Activated CD8-positive, alpha-beta T cell treated with anti-CD3 and anti-CD28 coated beads for 36 hours (primary cell): ENCODE measurements at places on chromosomes 2 and 18.
A peak's percentile ranks its signal among the peaks of the same experiment; 100 is the strongest.

GRCh38 chr2:43333656-43334144, 107.3 kb upstream of the ZFP36L2 start:
- DNase-seq, result no peak

DNA sequence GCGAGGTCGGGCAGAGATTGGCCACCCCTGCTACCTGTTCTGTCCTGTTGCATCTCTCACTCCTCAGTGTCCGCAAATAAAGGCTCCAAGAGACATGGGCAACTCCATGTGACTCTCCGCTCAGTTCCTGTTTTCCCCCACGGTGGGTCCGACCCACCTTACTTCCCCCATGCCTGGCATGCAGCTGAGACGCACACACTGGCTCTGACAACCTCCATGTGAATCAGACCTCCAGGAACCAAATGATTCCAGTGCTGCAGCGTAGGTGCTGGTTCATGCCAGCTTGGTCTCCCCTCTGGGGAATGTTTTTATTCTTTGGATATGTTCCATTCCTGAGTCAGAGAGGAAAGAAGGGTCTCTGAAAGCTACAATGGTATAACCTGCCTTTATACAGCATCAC, 221.5 kb downstream of the SH3RF3 start:
- DNase-seq, result no peak

GRCh38 chr2:196421880-196422279, 217.6 kb upstream of the CCDC150 start:
- DNase-seq, result no peak

- DNase-seq, result no peak
Measured at GRCh38 chr2:203853271-203853670, 14.3 kb upstream of the CTLA4 start.

DNA sequence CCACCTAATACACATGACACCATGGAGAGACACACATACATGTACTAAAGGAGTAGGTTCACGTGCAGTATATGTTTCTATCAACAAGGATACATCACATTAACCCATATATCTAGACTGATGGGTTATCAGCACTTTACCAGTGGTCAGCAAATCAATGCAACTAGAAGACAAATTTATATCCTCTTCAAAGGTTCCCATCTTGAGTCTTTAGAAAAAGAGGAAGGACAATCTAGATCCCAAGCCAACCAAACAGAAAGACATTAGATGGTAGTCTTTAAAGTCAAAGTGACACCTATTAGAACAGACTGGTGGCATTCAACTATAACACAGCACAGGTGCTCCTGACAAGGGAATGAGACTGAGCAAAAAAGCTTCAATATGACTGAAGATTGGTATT, 13.8 kb upstream of the SERTAD2 start:
- DNase-seq, result no peak

GRCh38 chr18:31030574-31031278, 11.8 kb downstream of the DSC3 start:
- no peak for DNase-seq

- DNase-seq, result no peak
Measured at GRCh38 chr2:168515502-168515901, 59.4 kb downstream of the CERS6 start.

- DNase-seq, result no peak
Measured at GRCh38 chr2:79327460-79327859, 167.9 kb upstream of the REG3A start.

DNA sequence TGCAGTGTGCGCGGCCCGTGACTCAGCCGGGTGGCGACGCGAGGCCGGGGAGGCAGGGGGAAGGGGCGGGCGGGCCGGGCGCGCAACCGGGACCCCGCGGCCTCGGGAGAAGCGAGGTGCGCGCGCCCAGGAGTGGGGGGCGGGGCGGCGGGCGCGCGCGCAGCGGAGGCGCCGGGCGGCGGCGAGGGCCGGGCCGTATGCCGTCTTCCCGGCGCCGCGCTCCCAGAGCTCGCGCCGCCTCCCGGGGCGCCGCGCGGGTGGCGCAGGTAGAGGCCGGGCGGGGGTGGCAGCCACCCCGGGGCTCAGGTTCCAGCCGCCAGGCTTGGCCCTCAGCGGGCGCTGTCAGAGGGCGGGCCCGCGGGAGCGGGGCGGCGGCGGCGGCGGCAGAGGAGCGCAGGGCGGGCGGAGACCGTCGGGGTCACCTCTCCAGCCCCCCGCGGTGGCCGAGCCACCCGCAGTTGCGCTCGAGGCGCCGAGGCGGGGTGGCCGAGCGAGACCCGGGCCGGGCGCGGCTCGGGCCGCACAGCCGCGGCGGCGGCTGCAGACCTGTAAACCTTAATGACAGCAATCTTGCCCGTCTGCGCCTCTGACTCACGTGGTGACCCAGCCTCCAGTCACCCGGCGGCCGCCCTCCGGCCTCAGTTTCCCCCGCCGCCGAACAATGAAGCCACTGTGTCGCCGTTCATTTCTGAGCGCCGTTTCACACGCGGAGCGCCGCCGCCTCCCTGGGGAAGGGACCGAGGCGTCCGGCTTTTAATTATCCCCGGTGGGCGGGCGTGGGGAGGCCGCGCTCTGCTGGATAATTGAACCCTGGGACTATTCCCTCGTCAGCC, 25.3 kb upstream of the SMAD7 start:
- DNase-seq, result peak; percentile 72

GRCh38 chr18:57497372-57498294, 62.5 kb downstream of the ONECUT2 start:
- DNase-seq, result no peak

- DNase-seq, result peak; percentile 79
Measured at GRCh38 chr2:201642086-201642578, 1.2 kb downstream of the TMEM237 start.

DNA sequence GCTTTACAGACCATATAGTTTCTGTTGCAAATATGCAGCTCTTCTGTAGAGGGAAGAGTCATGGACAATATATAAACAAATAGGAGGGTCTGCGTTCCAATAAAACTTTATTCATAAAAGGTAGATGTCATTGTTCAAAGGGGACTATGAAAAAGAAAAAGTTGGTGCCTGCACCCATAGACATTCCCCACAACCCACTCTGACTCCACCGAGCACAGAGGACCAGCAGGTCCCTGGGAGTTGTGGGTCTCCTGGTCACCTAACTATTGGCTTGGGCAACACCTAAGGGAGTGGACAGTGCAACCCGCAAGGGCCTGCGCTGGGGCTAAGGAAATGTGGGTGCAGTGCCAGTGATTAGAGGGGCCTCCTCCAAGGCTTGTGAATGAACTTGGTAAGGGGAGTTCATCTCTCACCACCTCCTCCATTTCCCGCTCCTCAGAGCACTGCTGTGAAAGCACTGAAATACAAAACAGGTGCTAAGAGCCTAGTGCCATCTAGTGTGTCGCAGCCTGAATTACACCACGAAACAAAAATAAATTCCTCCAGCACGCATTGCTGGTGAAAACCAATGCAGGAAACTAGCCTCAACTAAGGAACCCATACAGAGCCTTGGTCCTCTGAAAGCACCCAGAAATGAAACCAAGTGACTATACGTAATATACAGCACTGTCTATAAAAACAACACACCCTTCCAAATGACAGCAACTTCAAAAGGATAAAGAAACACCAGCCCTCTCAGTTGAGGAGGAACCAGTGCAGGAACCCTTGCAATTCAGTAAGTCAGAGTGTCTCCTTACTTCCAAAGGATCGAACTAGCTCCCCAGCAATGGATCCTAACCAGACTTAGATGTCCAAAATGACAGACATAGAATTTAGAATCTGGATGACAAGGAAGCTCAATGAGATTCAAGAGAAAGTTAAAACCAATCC, 166.6 kb downstream of the RNF144A start:
- peak; percentile 37 for DNase-seq

- DNase-seq, result no peak
Measured at GRCh38 chr2:139622691-139623090, 842.5 kb upstream of the NXPH2 start.

- DNase-seq, result peak; percentile 5
Measured at GRCh38 chr2:28193630-28194403, 198.8 kb upstream of the FOSL2 start.

- DNase-seq, result no peak
Measured at GRCh38 chr2:68172521-68172920, 14.8 kb downstream of the PNO1 start.

GRCh38 chr2:9617296-9617695, 13.5 kb downstream of the YWHAQ start:
- no peak for DNase-seq

GRCh38 chr18:2978208-2978607, 34.7 kb downstream of the LPIN2 start:
- DNase-seq, result no peak

GRCh38 chr2:203623661-203624060, 82.8 kb upstream of the CD28 start:
- no peak for DNase-seq

GRCh38 chr18:21761471-21762115, 21.0 kb downstream of the MIB1 start:
- DNase-seq, result no peak

DNA sequence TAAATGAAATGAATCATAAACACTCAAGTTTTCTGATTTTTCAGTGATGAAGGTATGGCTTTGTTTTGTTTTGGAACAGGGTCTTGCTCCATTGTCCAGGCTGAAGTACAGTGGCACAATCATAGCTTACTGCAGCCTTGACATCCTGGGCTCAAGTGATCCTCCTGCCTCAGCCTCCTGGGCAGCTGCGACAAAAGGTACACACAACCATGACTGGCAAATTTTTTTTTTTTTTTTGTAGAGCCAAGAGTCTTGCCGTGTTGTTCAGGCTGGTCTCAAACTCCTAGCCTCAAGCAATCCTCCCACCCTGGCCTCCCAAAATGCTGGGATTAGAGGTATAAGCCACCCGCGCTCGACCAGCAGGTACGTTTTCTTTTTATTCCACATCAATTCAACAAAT, 22.5 kb upstream of the LRP2 start:
- DNase-seq, result no peak

- no peak for DNase-seq
Measured at GRCh38 chr2:58631986-58632385, 390.9 kb upstream of the FANCL start.

DNA sequence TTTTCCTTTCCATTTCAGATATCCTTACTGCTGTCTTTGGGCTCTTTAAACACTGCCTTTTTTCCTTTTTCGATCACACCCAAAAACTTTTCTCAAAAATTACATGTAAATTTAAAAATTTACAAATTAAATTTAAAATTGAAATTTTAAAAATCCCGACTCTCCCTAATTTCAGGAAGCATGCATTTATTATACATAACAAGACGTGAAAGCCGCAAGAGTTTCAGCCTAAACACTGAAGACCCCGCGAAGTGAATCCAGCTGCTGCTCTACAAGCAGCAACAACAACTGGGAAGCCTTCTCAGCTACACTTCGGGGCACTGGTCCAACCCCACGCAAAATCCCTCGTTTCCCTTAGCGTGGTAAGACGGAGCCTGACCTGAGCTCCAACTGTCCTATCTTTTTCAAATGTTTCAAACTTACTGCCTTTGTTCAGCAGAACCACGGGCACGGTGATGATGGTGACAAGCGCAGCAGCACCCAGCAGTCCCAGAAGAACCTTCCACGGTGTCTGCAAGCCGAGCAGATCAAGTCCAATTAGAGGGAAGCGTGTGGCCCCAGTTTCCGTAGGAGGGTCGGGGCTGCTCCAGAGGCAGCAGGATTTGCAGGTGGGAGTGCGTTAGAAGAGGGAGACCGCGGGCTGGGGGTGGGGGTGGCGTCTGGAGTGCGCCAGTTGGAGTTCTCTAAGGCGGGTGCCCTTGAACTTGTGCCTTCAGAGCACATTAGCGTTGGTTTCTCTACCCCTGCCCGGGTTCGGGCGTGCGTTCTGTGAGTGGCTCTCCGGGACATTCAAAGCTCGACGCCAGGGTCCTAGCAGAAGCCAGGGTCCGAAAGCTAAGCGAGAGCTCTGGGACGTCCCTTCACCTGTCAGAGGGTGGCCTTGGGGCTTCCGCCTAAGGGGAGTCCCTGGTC, 783 bp downstream of the DPP4 start:
- peak; percentile 36 for DNase-seq

DNA sequence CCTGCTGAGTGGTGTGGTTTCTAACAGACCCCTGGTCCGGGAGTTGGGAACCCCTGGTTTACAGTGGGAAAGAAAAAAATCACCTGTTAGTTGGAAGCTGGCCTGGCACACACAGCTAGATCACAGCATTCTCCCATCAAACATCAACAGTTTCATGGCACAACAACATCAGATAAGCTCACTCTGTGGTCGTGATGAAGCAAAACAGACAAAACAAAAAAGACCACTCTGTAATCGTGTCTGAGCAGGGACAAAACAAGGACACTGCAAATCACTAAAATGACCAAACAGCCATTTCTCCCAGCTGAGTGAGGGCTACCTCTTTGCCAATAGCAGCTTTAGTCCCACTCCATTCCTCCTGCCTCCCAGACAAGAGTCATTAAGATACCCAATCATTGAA, 9.0 kb upstream of the IMPACT start:
- no peak for DNase-seq

DNA sequence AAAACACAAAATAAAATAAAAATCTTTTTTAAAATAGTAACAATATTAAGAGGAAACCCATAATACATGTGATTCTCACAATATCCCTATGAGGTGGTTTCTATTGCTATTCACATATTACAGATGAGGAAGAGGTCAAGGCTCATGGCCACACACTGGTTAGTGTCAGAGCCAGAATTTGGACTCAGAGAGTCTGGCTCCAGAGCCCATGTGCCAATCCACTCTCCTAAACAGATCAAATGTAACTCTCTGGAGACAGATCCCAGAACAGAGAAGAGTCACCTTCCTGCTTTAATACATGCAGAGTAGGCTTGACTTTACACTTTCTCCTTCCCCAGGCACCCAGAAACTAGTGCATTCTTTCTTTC, 10.1 kb upstream of the SLC11A1 start:
- no peak for DNase-seq

- no peak for DNase-seq
Measured at GRCh38 chr2:190670182-190670946, 21.5 kb downstream of the NAB1 start.

GRCh38 chr2:8872821-8873432, 35.5 kb upstream of the KIDINS220 start:
- DNase-seq, result no peak

DNA sequence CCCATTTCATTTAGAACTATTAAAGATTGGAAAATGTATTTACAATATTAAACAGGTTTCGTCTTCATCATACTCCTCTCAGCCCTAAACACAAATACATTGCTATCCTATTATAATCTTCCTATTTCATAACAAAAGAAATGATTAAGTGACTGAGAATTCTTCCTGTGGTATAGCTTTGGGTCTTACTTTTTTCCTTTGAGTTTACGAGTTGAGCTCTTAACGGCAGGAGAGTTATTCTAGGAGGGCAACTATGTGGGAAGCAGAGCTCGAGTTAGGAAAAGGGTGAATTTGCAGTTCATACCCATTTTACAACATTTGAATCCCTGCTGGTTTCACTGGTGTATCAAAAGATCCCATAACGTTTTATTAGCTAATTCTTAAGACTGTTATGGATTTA, 105.0 kb downstream of the FIGN start:
- DNase-seq, result no peak

DNA sequence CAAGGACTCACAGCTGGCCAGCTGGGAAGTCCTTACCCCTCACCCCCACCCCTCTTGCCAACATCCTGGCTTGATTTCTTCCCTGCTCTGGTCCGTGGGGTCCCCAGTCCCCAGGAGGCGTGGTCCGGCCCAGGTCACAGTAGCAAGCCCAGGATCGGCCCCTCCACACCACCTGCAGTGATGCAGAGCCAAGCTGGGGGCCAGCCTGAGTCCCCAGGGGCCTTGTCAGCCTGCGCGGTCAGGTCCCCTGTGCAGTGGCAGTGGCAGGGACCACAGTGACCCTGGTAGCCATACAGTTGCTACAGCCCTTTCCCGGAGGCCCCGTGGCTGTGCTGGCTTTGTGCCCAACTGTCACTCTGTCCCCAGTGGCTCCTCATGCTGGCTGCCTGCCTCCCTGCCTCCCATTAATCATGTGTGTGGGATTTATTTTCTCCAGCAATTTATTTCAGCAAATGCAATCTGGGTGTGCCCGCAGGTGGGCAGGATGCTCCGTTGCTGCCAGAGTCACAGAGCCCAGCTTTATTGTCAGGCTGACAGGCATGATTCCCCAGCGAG, 8.8 kb upstream of the PRSS56 start:
- no peak for DNase-seq
